Right ventricle myocardium inferior (tissue), 1 donor: ENCODE measurements at places on chromosomes 6 and 20. TPM values are rescaled to one million over a fixed set of nuclear protein-coding genes. Genes with fewer than 3 reads are reported as not detected.
A peak's percentile ranks its signal among the peaks of the same experiment; 100 is the strongest.

Gene RSPH4A
- not detected for total RNA-seq

GRCh38 chr6:43695967-43696291, 8.3 kb upstream of the MRPS18A start:
- DNase-seq: no peak

Gene PGC
- total RNA-seq: not detected

GRCh38 chr6:118260833-118261232, 287.3 kb upstream of the PLN start:
- DNase-seq: no peak

DNA sequence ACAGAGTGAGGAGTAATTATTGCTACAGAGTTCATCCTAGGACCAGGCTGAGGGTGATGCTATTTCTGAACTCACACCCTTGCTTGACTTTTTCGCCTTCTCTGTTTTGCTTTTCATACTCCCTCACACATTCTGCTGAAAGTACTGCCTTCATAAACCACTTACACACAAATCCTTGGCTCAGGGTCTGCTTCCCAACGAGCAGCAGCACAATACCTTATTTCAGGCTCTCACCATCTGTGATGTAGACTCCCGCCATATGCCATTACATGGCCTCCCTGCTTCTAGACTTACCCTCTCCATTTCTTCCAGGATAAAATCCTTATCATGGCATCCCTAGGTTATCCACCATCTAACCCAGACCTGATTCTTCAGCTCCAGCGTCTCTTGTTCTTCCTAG, 321.3 kb upstream of the SPTLC3 start:
- DNase-seq: no peak

- no peak for DNase-seq
These were observed 344.2 kb upstream of the SULF2 start for GRCh38 chr20:48129345-48129942.

DNA sequence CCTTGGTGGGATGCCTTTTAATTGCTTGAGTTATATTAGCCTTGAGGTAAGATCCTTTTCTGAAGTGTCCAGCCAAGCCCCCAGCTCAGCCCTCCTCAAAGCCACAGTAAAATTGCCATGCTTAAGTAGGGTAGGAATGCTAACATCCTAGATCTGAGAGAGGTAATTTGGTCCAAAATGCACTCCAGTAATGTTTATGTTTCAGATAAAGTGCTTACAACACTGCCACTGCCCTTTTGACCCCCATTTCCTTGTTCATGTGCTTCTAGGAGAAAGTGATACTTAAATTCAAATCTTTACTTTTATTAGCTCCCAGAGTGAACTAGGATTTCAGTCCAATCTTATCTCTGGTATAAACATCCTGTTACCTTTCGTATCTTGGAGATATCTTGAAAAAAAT, 318.0 kb downstream of the BMP2 start:
- no peak for DNase-seq

- no peak for DNase-seq
These were observed 2.0 kb upstream of the PLCG1 start for GRCh38 chr20:41135187-41135887.

GRCh38 chr6:26270903-26271667, 93.9 kb upstream of the BTN3A2 start:
- no peak for DNase-seq

- peak; percentile 90 for DNase-seq
These were observed 13.8 kb upstream of the TLDC2 start for GRCh38 chr20:36861875-36862801.

DNA sequence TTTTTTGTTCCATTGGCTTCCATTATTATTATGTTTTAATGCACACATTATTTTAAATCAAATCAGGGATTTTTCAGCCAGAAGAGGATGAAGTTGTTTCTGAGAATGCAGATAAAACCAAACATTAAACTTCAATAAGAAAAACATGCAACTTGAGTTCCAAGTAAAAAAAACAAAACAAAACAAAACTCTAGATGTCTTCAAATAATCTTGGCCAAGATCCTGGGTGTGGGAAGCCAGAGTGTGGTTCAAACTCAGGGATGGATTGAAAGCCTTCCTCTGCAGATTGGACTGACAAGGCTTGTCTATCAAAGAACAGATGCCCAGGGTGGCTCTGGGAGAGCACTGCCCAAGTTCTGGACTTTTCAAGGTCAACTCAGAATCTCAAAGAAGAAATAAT, 134.1 kb downstream of the LCA5 start:
- DNase-seq: no peak

Gene RBL1
- 5.3 TPM for total RNA-seq
